ENCODE measurements at places on chromosomes 2 and 18.

DNA sequence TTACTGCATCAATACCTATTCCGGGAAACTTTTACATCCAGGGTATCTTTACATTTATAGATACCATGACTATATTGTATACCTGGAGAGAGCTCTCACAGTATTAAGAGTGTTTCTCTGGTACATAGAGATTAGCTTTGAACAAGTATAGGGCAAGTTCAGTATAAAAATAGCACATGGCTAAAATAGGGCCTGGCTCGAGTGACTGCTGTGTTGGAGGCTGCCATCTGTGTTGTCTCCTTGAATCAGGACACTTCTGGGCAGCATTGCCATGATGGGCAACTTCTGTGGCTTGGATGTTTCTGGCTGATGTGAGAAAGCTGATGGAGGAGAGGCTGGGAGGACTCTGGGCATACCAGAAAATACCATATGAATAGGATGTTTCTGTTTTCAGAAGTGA lies 18.7 kb downstream of the ARHGAP28 start:
- no peak for DNase-seq

GRCh38 chr2:153808679-153809078 lies 63.0 kb upstream of the GALNT13 start:
- DNase-seq = no peak

DNA sequence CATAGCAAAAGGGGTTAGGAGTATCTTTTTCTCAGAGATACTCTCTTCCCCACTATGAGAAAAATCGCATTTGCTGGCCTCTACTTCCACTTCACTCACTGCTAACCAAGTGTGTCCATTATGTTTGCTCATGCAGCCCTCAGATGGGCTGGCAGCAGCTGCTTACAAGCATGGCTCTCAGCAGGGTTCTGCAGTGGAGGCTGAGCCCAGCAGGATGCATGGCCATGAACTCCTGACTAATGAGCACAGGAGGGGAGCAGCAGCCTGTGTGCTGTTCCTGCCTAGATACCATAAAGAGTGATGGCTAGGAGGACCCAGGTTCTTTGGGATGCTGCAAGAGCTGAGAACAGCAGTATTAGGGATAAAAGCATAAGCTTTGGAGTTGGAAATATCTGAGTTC lies 316.9 kb upstream of the THSD7B start:
- peak; percentile 40 for DNase-seq

- DNase-seq = no peak
Observed at GRCh38 chr2:6960659-6961058, 43.4 kb downstream of the RNF144A start.

DNA sequence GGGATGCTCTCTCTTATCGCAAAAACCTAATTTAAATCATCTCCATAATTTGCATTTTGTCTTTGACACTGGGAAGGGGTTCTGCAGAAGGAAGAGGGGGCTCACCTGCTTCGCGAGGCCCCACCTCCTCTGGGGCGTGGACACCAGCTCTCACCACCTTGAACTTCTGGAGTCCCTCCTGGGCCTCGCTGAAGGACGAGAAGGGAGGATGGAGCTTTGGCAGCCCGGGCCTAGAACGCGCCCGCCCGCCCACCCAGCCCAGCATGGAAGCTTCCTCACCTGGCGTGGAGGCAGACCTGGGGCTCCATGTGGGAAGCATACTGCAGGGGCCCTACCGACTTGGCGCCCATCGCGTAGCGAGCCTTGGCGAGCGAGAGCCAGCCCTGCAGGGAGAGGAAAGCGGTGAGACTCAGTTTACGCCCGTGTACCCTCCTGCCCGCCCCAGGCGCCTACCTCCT lies 1.1 kb upstream of the IMP4 start:
- DNase-seq = no peak

DNA sequence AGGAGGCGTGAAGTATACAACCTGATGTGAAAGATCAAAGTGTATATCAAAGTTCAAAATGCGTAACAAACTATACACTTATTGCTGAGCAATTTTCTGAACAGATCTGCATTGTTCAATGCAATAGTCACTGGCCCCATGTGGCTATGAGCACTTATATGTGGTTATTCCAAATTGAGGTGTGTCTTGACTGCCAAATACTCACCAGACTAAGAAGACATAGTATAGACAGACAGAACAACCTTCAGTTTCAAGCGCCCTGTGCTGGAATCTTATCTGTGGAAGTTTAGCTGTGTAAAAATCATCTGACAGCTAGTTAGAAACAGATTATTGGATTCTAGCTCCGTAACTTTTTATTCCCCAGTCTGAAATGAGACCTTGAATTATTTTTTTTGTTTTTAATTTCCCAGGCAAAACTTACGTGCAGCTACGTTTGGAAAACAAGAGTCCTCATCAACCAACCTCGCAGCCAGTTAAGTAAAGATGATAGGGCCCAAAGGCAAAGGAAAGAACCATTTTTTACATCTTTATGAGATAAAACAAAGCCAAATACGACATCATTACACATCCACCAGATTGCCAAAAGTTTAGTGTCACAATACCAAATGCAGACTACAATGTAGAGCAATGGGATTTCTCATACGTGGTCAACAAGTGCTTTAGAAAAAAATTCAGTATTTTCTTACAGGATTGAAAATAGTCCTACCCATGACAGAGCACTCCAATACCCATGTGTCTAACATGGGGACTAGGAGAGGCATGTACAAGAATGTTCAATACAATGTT lies 37.2 kb downstream of the MBOAT2 start:
- no peak for DNase-seq

DNA sequence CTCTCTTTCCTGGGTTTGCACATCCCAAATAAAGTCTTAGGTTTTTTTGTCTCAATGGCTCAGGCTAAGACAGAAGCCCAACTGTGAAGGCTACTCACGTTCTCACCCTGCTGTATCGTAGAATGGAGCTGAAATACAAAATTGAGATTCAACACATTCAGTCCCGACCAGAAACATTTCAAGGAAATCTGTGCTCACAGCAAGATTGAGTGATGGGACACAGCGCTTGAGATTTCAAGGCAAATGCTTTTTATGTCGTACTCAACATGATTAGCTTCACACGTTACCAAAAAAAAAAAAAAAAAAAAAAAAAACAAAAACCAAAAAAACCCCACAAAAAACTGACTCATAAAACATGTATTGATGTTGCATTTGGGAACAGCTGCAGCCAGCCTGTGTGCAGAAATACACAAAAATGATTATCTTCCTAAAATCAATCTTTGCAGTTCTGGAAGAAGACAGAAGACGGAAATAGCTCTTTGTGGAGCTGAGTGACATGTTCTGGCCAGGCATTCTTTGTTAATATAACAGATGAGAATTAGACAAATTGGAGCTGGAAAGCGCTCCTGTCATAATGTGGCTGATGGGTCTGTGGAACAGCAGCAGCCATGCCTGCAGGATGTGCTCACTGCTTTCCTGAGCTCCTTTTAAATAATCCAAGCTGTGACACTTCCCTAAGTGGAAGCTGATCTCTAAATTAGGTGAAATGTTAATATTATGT lies 453.2 kb downstream of the LPIN1 start:
- no peak for DNase-seq

- peak; percentile 79 for DNase-seq
Observed at GRCh38 chr2:163664610-163665009, 71.2 kb downstream of the FIGN start.

DNA sequence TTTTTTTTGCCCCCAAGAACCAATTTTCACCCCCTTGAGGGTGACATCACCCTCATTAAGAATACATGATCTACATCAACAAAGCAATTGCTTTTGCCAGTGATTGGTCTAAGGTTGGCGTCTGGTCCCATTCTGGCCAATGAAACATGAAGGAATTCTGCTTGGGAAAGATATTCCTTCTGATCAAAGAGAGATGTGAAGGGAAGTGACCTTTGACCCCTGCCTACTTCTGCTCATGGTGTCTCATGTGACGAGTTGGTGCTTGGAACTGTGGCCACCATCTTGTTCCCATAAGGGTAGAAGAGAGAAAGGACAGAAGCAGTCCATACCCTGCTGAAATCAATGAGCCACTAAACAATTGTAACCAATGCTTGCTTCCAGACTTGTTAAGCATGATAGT lies 85.1 kb downstream of the LBH start:
- DNase-seq = no peak

DNA sequence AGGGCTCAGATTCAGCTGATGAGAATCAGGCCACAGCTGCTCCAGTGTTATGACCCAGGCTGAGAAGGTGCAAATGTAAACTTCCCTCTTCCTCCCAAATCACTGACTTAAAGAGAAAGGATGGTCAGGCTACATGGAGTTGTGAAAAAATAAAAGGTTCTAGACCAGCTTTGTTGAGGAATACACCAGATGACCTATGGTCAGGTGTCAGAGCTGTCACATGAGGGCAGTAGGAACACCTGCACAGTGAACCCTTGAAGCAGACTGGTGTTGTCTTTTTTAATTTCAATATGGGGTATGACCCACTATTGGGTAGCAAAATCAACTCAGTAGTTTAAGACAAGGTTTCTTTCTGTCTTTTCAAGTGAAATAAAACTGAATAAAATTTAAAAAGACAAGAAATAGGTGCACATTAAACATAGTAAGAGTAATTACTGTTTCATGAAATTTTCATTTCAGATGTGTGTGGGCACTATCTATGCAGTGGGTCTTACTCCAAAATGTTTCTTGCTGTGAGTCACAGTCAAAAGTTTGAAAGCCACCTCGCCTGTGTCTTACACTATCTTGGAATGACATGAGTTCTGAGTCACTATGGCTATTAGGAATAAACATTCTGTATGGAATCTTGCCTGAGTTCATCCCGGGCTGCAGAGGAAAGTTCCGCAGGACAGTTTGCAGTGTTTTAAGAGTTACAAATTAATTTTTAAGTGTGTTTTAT lies 83.6 kb downstream of the ACVR1 start:
- DNase-seq = peak; percentile 63

- peak; percentile 18 for DNase-seq
Observed at GRCh38 chr2:1731963-1732768, 12.1 kb downstream of the PXDN start.

DNA sequence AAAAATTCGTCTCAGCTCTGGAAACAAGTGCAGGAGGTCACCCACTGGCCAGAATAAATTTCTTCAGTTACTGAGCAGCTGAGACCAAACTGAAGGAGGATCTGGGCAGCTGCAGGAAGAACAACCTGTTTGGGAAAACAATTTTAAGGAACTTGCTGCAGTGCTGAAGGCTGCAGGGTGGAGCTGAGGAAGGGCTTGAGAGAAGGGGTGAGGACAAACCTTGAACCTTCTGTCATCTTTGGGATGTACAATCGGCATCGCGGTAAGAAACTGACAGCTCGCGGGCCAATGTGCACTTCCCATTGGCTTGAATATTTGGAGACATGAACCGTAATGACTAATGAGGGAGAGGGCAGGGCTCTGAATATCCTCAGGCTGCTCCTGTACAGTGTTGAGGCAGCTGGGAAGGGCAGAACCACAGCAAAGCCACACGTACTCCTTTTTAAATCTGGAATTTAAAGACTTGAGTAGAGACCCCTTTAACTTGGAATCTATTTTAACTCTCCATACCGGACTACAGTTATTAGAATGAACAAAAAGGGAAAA lies 90.3 kb downstream of the TACR1 start:
- DNase-seq = no peak

DNA sequence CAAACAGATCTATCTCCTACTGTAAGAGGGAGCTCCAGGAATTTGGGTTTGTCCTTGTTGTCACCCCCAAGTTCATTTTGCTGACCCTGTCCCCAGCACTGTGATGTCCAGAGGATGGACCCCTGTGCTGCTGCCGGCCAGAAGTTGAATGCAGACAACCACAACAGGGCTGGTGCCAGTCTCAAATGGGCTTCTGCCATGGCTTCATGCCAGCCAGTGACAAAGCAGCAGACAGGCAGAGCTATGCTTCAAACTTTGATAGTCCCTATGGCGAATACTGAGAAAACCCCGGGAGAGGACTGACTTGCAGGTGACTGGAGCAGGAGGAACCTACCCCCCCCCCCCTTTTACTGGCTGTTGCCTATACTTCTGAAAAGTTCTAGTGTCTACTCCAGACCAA lies 3.2 kb downstream of the SMAD7 start:
- DNase-seq = peak; percentile 72

GRCh38 chr18:58788971-58789875 lies 75.5 kb upstream of the ZNF532 start:
- no peak for DNase-seq

DNA sequence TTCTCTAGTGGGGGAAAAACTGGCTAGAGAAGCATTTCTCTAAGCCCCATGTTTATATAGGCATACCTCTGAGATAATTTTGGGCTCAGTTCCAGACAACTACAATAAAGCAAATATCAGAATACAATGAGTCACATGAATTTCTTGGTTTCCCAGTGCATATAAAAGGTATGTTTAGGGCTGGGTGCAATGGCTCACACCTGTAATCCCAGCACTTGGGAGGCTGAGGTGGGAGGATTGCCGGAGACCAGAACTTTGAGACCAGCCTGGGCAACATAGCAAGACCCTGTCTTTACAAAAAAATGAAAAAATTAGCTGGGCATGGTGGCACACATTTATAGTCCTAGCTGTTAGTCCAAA lies 22.2 kb downstream of the TSN start:
- peak; percentile 50 for DNase-seq

- DNase-seq = peak; percentile 47
Observed at GRCh38 chr2:196263181-196263747, 91.9 kb upstream of the STK17B start.

DNA sequence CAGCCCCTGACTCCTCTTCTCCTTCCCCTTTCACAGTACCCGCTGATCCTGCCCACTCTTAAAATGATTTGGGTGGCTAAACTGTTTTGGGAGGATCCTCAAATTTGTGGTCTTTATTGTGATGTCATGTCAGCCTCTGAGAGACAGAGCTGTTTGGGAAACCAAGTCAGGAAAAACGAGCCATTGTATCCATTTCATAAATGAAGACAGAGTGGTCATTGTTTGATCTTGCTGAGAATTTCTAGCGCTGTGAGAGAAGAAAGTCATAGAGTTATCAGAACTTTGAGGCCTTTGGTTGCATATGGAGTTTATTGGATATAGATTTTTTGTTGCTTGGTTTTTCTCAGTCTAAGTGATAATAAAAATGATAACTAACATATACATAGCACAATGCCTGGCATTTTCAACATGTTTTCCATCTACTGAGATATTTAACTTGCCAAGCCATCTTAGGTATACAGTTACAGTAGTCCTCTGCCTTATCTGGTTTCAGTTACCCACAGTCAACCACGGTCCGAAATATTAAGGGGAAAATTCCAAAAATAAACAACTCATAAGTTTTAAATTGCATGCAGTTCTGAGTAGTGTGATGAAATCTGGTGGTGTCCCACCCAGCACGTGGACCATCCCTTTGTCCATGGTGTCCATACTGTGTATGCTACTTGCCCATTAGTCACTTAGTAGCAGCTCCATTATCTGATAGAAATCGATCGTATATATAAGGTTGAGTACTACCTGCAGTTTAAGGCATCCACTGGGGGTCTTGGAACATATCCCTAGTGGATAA lies 105.0 kb upstream of the RASGRP3 start:
- no peak for DNase-seq

GRCh38 chr18:37489998-37490397 lies 75.6 kb downstream of the CELF4 start:
- no peak for DNase-seq

- peak; percentile 34 for DNase-seq
Observed at GRCh38 chr2:64853894-64854293, 135.3 kb upstream of the SLC1A4 start.

DNA sequence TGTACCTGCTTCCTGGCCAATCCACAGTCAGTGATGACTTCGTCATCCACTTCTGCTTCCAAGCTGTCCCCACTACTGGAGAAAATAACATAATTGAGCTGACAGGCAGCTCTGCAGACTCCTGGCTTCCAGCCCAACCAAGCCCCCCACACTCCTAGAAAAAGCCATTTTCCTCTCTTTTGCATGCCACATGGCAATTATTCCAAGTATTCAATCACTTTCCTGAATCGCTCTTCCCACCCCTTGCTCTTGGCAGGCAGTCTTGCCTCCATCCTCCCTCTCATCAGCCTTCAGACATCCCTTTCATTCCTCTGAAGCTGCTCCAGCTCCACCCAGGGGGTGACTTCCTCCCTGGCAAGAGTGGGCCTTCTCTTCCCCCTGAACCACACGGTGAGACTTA lies 14.3 kb upstream of the ST8SIA5 start:
- no peak for DNase-seq
